ENCODE measurements at places on chromosomes 6 and 20. TPM values are rescaled to one million over a fixed set of nuclear protein-coding genes. Genes with fewer than 3 reads are reported as not detected.
A peak's percentile ranks its signal among the peaks of the same experiment; 100 is the strongest.

- no peaks in the 10 kb centered on the region for H3K36me3 ChIP-seq
- DNase-seq: no peak
- H3K27me3 ChIP-seq: no peaks in the 10 kb centered on the region
- peaks cover 9% of the 10 kb centered on the region for H3K4me1 ChIP-seq
Observed at GRCh38 chr6:105045526-105045925, 88.6 kb downstream of the LIN28B start.

- peak overlapping the region; percentile 23 for H3K27ac ChIP-seq
- H3K36me3 ChIP-seq: no peaks in the 10 kb centered on the region
- no peak overlapping the region for H3K4me3 ChIP-seq
- H3K27me3 ChIP-seq: peaks cover 10% of the 10 kb centered on the region
- peaks cover 19% of the 10 kb centered on the region for H3K4me1 ChIP-seq
- DNase-seq: no peak
Observed at GRCh38 chr20:44104798-44105517, 82.0 kb downstream of the JPH2 start.

Gene IL20RA
- not detected for total RNA-seq

Gene HAO1
- not detected for total RNA-seq

- H3K4me1 ChIP-seq: peaks cover 11% of the 10 kb centered on the region
- no peak overlapping the region for H3K4me3 ChIP-seq
- no peaks in the 10 kb centered on the region for H3K36me3 ChIP-seq
- H3K27ac ChIP-seq: no peak overlapping the region
- no peak for DNase-seq
Observed at GRCh38 chr20:61254881-61255626, 3.0 kb downstream of the CDH4 start.

- no peak overlapping the region for H3K4me3 ChIP-seq
- peaks cover 87% of the 10 kb centered on the region for H3K4me1 ChIP-seq
- no peaks in the 10 kb centered on the region for H3K36me3 ChIP-seq
- no peaks in the 10 kb centered on the region for H3K27me3 ChIP-seq
- peak overlapping the region; percentile 99 for H3K27ac ChIP-seq
Observed at GRCh38 chr20:35307666-35308653, 15.7 kb upstream of the FAM83C start.

Gene KCNG1
- total RNA-seq: 6.3 TPM

GRCh38 chr6:150202404-150202803, 59.6 kb downstream of the PPP1R14C start:
- H3K4me3 ChIP-seq: no peak overlapping the region
- DNase-seq: no peak
- H3K27ac ChIP-seq: no peak overlapping the region
- H3K27me3 ChIP-seq: no peaks in the 10 kb centered on the region

Gene PRPH2
- not detected for total RNA-seq

Gene CNKSR3
- 15.3 TPM for total RNA-seq

DNA sequence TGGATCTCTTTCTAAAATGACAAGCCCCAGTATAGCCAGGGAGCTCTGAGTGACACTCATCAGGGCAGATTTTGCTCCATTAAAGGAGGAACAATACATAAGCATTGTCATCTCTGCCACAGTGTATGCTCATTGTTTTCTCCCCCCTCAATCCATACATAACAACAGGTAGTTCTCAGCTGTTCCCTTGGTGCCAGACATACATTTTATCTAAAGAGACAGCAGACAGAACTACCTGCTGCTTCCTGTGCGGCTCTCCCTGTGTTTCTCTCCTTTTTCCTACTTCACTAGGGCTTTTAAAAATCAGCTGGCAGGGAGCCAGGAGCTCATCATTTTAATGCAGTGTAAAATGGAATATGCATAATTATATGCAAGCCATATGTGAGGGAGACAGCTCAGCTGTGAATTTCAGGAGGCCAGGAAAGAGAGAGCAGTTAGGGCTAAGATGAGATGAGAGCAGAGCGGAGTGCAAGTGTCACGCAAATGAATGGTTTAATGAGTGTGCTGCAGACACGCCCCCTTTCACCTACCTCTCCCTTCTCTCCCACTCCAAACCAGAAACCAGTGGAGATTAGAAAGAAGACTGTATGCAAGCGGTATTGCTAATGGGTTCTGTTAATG, 96.0 kb downstream of the SOBP start:
- no peaks in the 10 kb centered on the region for H3K36me3 ChIP-seq
- no peak for DNase-seq
- no peaks in the 10 kb centered on the region for H3K4me1 ChIP-seq
- H3K4me3 ChIP-seq: no peak overlapping the region
- H3K27ac ChIP-seq: no peak overlapping the region

GRCh38 chr20:37155987-37156386, 23.1 kb upstream of the RPN2 start:
- H3K27ac ChIP-seq: no peak overlapping the region
- no peak overlapping the region for H3K4me3 ChIP-seq
- H3K36me3 ChIP-seq: no peaks in the 10 kb centered on the region
- no peak for DNase-seq

GRCh38 chr6:14472986-14473337, 355.4 kb downstream of the CD83 start:
- peaks cover 10% of the 10 kb centered on the region for H3K4me1 ChIP-seq
- no peak overlapping the region for H3K4me3 ChIP-seq
- H3K27ac ChIP-seq: peak overlapping the region; percentile 67
- H3K36me3 ChIP-seq: no peaks in the 10 kb centered on the region

Gene GSTA3
- total RNA-seq: not detected

DNA sequence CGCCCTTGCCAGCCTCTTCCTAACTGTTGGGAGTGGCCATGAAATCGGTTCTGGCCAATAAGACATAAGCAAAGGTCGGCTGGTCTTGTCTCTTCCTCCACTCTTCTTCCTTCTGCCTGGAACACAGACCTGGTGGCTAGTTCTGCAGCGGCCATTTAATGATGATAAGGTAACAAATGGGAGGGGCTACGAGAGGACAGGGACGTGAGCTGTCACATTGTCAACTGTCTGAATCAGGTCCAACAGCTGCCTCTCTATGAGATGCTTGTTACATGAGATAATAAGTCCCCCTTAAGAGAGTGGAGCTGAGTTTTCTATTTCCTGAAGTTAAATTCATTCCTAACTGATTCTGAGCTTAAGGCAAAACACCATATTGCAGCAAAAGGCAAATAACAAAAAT, 12.5 kb upstream of the TMEM242 start:
- DNase-seq: no peak
- H3K36me3 ChIP-seq: no peaks in the 10 kb centered on the region
- H3K4me3 ChIP-seq: no peak overlapping the region
- H3K27ac ChIP-seq: no peak overlapping the region

GRCh38 chr20:17987988-17988387, 19.2 kb downstream of the MGME1 start:
- no peak overlapping the region for H3K27ac ChIP-seq
- no peaks in the 10 kb centered on the region for H3K27me3 ChIP-seq
- H3K36me3 ChIP-seq: peaks cover 20% of the 10 kb centered on the region
- H3K4me3 ChIP-seq: no peak overlapping the region

GRCh38 chr6:36979347-36979742, 6.7 kb downstream of the MTCH1 start:
- DNase-seq: no peak
- no peaks in the 10 kb centered on the region for H3K27me3 ChIP-seq
- H3K4me3 ChIP-seq: no peak overlapping the region

DNA sequence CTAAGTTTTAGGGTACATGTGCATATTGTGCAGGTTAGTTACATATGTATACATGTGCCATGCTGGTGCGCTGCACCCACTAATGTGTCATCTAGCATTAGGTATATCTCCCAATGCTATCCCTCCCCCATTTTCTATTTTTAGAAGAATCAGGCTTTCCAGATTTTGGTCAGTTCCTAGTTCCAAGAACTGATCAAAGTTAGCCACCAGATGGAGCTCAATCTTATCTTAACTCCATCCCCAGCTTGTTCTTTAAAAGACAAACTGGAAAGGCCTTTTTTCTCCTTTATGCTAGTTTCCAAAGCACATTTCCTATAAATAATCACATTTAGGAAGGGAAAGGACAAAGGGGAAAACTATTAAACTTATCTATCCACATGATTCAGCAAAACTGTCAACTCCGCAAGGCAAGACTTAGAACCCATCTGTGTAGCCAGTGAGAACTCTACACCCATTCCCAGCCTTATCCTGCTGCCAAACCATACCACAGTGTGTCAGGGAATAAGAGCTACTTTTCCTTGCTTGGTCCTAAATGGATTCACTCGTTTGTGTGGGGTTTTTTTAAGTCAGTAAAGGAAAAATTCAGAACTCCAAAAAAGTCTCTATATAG, 22.8 kb upstream of the KHDC1 start:
- H3K27me3 ChIP-seq: no peaks in the 10 kb centered on the region
- H3K36me3 ChIP-seq: no peaks in the 10 kb centered on the region
- H3K27ac ChIP-seq: no peak overlapping the region
- H3K4me1 ChIP-seq: no peaks in the 10 kb centered on the region
- H3K4me3 ChIP-seq: no peak overlapping the region

- H3K4me3 ChIP-seq: no peak overlapping the region
- no peak for DNase-seq
- H3K27me3 ChIP-seq: no peaks in the 10 kb centered on the region
- H3K4me1 ChIP-seq: no peaks in the 10 kb centered on the region
- H3K36me3 ChIP-seq: peaks cover 4% of the 10 kb centered on the region
Observed at GRCh38 chr6:5422321-5422915, 161.1 kb downstream of the FARS2 start.

DNA sequence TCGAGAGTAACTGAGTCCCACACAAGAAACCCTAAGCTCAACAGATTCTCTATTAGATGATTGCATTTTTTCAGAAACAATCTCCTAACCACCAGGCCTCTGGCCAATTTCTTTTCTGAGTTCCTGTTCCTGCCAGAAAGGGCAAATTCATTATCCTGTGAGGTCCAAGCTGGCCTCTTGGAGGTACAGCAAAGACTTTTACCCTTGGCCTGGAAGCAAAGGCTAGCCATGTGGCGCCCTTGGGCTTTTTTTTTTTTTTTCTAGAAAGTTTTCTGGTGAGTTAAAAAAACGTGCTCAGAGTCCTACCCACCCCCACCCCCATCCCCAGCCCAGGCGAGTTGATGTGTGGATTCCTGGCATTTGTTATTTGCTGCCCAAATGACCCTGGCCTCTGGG, 59.0 kb upstream of the EEF1A1 start:
- H3K4me1 ChIP-seq: peaks cover 39% of the 10 kb centered on the region
- no peaks in the 10 kb centered on the region for H3K27me3 ChIP-seq
- peak overlapping the region; percentile 70 for H3K4me3 ChIP-seq
- no peak for DNase-seq

Gene TAGAP
- not detected for total RNA-seq

Gene EEF1E1
- total RNA-seq: 17.6 TPM

DNA sequence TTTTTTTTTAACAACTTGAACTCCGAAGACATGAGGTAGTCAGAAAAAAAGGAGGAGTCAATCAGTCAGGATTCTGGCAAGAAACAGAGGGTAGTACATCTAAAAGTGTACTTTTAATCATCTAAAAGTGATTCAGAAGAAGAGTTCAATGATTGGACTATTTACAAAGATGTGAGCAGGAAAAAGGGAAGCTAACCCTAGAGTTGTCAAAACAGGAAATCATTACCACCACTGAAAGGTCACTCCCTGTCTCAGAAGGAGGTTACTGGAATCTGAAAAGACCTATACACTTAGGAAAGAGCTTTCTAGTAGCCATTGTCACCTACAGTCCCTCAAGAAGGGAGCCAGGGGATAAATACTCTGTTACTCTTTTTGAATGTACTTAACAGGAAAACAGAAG, 16.7 kb upstream of the LMBRD1 start:
- no peak overlapping the region for H3K4me3 ChIP-seq
- H3K27me3 ChIP-seq: peaks cover 5% of the 10 kb centered on the region
- H3K4me1 ChIP-seq: peaks cover 6% of the 10 kb centered on the region
- DNase-seq: no peak

Gene CALHM4
- total RNA-seq: not detected

Data from osteocyte (in vitro differentiated cells).